Femur (tissue), 1 donor: ENCODE measurements at places on chromosomes 7 and 10.

DNA sequence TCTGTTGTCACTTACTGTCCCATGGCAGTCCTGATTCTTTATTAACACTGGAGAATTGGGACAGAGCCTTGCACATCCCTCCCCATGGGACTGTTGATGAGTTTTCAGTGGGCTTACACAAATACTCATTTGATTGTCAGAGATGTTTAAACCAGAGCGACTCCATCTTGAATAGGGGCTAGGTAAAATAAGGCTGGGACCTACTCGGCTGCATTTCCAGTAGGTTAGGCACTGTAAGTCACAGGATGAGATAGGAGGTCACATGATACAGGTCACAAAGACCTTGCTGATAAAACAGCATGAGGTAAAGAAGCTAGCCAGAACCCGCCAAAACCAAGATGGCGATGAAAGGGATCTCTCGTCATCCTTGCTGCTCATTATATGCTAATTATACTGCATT, 47.6 kb upstream of the JCAD start:
- DNase-seq: no peak

DNA sequence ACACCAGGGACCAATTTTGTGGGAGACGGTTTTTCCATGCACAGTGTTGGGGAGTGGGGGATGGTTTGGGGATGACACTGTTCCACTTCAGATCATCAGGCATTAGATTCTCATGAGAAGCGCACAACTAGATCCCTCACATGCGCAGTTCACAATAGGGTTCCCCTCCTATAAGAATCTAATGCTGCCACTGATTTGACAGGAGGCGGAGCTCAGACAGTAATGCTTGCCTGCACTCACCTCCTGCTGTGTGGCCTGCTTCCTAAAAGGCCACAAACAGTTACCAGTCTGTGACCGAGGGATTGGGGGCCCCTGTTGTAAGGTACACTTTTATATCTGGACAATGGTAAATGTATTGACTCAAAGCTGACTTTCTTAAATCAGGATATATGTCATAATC, 45.6 kb upstream of the TRIL start:
- no peak for DNase-seq

- DNase-seq: no peak
Measured at GRCh38 chr7:55497521-55497920, 74.8 kb downstream of the VOPP1 start.

DNA sequence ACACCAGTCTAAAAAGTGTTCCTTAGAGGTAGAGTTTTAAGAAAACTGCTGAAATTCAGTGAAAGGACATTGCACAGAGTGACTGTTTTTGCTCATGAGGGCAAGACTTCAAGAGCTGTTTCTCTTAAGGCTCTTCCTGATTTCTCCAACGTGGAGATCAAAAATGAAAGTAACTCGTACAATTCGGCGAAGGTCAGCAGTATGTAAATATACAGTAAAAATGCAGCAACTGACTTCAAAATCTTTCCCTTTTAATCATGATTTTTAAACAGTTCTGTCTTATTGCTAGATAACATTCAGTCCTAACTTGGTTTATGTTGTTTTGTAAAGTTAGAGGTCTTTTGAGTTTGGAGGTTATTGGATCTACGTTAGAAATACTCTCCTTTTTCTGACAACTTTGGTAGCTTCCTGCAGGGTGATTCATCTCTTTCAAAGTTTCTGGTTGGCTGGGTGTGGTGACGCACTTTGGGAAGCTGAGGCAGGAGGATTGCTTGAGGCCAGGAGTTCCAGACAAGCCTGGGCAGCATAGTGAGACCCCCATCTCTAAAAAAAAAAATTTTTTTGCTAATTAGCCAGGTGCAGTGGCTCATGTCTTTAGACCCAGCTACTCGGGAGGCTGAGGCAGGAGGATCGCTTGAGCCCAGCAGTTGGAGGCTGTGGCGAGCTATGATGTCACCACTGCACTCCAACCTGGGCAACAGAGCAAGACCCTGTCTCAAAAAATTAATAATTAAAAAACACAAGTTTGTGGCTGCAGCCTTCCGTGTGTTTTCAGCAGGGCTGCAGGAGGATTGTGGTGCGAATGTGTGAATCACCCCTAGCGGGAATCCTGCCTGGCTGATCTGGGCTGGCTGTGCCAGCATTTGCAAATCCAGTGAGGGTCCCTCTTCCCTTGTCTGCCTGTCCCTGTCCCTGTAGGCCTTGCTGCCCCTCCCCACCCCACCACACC, 29.2 kb upstream of the AP5Z1 start:
- peak; percentile 38 for DNase-seq

DNA sequence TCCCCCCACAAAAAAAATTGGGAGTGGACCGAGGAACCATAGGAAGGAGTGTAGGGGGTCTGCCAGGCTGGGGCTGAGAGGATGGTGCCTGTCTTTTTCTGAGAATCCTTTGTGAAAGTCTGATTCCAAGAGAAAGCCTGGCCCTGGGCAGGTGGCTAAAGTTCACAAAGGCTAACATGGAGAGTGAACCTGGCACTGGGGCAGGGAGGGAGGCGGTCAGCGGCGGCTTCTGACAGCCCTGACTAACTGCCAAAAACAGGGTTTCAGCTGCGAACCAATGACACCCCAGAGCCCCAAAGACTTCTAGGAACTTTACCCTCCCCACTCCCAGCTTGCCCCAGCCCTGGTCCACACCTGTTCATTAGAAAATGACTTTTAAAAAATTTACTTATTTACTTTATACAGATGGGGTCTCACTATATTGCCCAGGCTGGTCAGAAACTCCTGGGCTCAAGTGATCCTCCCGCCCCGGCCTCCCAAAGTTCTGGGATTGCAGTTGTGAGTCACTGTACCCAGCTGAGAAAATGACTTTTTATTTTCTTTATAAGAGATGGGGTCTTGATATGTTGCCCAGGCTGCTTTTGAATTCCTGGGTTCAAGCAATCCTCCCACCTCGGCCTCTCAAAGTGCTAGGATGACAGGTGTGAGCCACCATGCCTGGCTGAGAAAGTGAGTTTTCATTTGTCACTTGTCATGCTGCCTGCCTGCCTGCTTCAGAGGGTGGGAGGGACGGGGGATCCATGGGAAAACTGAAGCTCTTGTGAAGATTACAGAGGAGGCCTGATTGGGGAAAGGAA, 61.0 kb upstream of the DUSP5 start:
- no peak for DNase-seq

GRCh38 chr10:44382981-44383748, 1.7 kb downstream of the CXCL12 start:
- DNase-seq: peak; percentile 41

GRCh38 chr10:27998178-27998953, 513 bp downstream of the ODAD2 start:
- peak; percentile 64 for DNase-seq

DNA sequence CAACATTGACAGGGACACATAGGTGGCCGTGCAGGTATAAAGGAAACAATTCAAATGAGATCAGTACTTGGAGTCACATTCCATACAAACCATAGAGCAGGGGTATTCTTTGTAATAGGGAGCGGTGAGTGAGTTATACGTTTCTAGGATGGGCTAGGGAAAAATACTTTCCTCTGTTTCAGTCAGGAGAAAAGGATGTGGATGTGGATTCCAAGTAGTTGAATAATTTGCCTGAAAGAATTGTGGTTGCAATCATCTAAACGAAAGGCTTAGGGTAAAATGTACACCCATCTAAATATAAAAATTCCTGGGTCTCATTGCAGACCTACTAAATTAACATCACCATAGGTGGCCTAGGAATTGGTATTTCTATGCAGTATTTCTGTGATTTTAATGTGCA, 270.7 kb upstream of the IGFBP3 start:
- no peak for DNase-seq

DNA sequence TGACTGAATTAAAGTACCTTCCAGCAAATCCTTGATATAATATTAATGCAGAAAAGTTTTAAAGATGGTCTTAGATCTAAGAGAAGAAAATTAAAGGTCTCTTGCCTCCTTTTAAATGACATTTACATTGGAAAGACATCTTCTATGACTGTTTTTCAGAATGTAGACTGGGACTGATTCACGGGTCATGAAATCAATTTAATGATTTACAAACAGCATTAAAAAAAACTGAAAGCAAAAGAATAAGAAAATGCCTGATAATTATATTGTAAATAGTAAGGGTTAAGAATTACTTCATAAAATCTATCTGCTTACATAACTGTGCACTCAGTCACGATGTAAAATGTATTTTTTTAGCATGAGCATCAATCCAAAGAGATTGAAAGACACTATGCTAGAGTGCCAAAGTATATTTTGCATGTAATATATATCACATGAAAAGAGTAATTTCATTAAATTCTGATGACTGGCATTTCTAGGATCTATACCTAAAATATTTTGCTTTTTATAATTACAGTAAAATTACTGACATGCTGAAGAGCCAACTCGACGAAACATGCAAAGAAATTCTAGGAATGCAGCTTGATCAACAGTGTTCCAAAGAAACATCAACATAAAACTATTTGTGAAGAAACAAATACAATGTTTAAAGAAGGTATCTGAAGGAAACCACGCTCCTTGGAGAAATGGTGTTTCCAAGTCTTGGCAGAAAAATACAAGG, 35.1 kb downstream of the RTKN2 start:
- no peak for DNase-seq
